ENCODE measurements at places on chromosomes 5 and 9.

DNA sequence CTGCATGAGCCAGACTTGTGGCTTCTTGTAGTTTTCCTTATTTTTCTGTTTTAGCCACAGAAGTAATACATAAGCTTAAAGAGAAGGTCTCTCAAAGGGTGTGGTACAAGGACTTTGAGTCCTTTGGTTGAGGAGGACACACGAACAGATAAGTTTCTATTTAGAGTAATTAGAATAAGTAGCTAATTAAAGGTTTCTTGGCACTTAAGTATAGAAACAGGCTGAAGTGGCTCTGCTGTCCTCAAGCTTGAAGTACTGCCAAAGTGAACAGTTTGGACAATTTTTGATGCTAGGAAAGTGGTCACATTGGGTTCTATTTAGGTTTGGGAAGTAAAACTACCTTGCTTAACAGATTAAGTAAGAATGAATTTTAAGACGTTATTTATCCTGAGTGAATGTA is 278.3 kb upstream of the MPDZ start:
- DNase-seq: no peak

- no peak for DNase-seq
Observed at GRCh38 chr9:130139251-130139650, 33.0 kb upstream of the NCS1 start.

GRCh38 chr9:95433096-95433819 is 83.5 kb downstream of the PTCH1 start:
- DNase-seq: no peak

GRCh38 chr9:128249908-128250838 is 25.6 kb downstream of the GOLGA2 start:
- DNase-seq: peak; percentile 97

DNA sequence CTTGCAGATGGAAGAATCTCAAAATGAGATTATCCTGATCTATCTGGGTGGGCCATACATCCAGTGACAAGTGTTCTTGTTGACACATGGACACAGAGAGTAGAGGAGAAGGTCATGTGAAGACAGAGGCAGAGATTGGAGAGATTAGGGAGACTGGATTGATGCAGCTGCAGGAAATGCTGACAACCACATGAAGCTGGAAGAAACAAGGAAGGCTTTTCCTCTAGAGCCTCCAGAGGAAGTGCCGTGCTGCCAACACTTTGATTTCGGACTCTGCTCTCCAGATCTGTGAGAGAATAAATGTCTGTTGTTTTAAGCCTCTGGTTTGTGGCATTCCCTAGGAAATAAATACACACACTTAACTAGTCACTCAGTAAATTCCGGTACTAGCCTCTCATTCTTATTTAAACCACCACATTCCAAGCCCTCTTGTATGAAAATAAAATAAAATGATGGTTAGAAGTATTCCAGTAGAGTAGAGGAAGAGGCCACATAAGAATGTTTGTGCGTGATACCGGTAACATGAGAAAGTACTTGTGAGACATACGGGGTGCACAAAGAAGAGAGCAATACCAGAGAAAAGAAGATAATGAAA is 110.9 kb upstream of the DMAC1 start:
- no peak for DNase-seq

DNA sequence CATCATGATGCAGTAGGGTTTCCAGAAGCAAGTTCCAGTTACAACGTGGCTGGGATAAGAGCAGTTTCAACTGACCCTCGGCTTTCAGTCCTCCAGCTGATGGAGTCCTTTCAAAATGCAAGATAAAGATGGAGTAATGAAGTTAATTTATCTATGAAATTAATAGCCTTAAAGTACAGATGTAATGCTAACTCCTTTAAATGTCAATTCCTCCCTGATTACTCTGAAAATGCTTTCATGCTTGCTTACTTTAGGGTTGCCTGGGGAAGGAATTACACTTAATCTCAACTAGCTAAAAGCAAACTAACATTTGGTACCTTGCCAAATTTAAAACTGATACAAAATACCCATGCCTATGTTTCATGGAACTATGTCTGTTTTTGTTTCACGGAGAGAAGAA is 178.4 kb downstream of the KIAA0825 start:
- no peak for DNase-seq

GRCh38 chr9:90333226-90333625 is 309.4 kb downstream of the DIRAS2 start:
- DNase-seq: no peak

DNA sequence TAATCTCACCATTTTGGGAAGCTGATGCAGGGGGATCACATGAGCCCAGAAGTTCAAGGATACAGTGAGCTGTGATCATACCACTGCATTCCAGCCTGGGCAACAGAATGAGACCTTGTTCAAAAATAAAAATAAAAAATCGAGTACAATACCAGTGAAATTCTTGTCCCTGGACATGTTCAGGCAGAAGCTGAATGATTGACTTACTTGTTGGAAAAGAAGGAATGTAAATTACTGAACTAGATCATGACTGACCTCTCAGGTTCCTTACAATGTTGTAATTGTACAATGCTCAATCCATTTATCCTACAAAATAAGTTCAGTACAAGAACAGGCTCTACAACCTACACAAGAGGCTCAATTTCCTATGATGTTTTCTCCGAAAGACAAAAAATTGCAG is 1010.4 kb downstream of the TLE1 start:
- DNase-seq: no peak

GRCh38 chr5:137367951-137368350 is 131.2 kb downstream of the SPOCK1 start:
- DNase-seq: no peak

- no peak for DNase-seq
Observed at GRCh38 chr9:72165821-72166547, 16.7 kb downstream of the GDA start.

DNA sequence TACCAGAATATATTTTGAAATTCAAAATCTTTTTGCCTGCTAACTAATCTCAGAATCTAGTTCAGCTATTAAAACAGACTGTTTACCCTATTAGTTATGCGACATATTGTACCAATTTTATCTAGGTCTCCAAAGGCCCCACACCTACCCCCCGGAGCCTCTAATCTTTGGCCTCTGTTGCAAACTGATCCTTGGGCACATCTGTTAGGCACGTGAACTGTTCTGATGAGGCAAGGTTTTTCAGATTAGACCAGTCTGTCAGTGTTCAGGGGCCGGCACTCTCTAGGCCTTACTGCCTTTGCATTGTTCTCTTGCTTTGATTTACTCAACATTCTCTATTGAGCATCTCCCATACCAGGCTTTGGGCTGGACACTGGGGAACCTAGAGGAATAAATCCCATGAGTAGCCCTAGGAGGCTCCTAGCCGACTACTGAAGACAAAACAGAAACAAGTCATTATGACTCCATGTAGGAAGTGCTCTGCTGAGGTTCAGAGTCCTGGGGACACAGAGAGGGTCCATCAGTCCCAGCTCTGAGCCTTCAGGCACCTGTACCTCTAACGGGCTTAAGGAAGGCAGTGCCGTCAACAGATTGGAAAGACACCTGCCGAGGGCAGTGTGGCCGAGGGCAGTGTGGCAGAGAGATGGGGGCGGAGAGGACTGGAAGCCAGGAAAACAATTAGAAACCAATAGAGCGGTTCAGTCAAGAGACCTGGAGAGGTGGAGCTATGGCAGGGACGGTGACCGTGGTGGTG is 245.1 kb downstream of the AOPEP start:
- DNase-seq: no peak

DNA sequence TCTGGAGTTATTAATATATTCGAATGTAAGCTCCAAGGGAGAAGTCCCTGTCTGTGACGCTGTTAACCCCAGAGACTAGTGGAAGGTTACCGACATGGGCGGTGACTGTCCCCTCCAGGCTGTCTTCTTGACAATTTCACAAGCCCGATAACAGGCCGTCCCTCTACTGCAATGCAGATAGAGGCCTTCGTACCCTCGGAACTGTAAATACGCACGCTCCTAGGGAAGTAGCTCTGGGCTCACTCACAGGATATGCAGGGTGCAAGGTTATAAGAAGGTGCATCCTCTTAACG is 680 bp upstream of the RFK start:
- peak; percentile 35 for DNase-seq

DNA sequence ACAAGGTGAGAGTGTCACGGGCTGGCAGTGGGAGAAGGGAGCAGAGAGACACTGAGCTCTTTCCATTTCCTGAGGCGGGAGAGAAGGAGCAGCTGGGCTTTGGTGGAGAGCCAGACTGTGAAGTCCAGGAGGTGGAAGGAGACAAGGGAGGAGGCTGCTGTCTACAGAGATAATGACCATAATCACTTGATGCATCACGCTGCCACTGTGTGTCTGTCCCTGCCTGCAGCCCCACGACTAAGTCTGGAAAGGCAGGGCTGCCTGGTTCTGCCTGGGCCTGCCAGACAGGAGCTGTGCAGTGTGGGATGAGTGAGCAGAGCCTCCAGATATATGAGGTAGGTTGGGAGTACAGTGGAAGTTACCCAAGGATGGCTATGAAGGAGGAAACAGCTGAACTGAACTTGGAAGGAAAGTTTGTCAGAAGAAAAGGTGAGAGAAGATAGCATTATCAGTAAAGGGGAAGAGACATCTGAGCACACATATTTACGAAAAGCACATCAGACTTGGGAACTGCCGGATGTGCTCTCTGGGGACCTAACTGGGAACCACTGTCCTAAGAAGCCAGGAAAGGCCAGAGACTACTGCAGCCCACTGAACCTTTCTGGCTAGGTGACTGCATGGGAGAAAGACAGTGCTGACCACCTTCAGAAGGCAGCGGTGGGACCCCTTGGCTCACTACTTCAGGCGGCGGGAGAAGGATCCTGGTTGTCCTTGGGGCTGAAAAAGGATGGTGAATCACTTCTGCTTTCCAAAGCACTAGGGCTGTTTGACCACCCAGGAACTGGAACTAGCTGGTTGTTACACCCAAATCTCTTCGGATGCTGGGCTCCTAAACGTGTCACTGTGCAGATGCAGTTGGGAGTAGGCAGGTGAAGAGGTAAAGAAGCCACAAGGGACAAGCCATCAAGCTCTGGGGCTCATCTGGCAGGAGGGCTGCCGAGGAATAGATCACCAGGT is 12.8 kb upstream of the DDX41 start:
- no peak for DNase-seq

- no peak for DNase-seq
Observed at GRCh38 chr5:113361701-113362100, 73.1 kb downstream of the TSSK1B start.

- no peak for DNase-seq
Observed at GRCh38 chr5:168227973-168228615, 63.4 kb upstream of the WWC1 start.

- DNase-seq: no peak
Observed at GRCh38 chr9:100049551-100049950, 49.2 kb downstream of the ERP44 start.

DNA sequence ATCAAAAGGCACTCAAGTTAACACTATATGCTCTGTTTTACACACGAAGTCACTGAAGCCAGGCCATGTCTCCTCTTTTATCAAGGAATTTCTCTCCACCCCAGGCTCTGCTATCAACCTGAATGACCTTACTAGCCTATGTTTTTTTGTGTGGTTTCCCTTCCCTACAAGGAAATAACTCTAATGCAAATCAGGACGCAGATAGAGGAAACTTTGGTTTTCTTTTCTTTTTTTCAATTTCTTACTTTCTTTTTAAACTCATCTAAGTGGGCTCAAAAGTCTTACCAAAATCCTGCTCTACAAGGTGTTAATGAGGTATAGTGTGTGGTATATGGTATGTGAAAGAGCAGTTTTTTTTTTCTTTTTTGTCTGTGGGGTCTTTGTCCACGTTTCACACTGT is 5.5 kb upstream of the SLC46A2 start:
- no peak for DNase-seq

DNA sequence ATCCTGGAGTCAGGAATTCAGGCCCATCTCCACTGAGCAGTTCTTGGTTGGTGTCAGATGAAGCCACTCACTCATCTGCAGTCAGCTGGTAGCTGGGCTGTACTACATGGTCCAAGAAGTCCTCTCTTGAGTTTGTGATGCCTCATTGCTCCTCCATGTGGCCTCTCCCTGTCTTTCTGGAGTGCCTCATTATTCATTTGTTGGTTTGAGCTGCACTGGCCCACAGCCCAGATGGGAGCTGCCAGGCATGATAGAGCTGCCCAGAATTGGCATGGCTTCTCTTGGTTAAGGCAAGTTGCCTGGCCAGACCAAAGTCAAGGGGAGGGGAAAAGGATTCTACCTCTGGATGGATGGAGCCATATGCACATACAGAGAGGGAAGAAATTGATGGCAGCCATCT is 8.0 kb downstream of the PTCD2 start:
- no peak for DNase-seq

DNA sequence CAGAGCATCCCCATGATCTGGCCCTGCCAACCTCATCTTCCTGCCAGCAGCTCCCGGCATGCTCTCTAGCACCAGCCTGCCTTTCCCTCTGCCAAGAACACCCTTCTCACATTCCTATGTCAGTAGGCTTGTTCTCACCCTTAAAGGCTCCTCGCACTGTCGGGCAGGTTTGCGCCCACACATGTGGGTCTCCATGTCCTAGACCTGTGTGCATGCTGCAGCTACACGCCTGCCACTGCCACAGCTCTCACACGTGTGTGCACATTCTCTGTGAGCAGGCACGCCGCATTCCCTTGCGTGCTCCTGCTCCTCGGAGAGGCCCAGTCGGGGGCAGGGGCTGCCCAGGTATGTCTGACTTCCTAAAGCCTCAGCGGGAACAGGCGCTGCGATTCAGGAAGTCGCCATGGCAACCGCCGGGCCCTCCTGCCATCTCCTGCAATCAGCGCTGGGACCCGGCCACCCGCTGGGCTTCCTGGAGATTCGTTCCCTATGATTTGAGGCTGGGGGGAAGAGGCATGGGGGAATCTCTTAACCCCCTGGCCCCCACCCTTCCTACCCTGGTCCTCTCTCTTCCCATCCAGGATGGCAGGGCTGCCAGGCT is 28.1 kb downstream of the NDUFA8 start:
- no peak for DNase-seq

- DNase-seq: no peak
Observed at GRCh38 chr5:86070719-86071118, 547.0 kb upstream of the COX7C start.

DNA sequence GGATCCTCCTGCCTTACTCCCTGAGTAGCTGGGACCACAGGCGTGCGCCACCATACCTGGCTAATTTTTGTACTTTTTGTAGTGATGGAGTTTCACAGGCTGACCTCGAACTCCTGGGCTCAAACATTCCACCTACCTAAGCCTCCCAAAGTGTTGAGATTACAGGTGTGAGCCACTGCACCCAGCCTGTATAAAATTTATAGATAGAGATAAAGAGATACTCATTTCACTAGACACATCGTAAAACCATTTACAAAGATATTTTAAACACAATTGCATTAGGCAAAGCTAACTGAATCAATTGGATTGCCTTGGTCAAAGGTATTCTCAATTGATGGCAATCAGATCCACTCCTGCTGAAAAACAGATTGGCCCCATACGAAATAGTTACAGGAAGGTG is 52.0 kb downstream of the PDE6A start:
- no peak for DNase-seq

DNA sequence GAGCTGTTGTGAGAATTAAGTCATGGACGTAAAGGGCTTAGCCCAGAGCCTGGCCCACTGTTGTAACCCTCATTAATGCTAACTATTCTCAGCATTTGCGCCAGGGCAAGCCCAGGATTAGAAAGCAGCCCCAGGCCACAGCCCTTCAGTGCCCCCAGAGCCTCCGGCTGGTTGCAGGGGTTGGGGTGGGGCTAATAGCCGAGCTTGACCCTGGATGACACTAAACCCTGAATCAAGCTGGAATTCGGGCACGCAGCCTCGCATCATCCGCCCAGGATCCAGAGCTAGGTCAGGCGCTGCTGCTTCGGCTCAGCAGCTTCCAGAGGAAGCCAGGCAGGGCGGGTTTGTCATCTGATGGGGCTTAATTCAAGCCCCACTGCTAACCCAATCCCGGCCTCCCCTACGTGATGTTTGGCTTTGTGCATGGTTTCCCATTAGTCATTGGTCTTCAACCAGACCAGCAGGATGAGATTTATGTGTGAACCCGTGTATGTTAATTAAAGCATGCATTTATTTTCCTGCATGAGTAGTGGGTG is 1.2 kb upstream of the MEGF9 start:
- no peak for DNase-seq
